ENCODE measurements at places on chromosomes 12 and 14.

DNA sequence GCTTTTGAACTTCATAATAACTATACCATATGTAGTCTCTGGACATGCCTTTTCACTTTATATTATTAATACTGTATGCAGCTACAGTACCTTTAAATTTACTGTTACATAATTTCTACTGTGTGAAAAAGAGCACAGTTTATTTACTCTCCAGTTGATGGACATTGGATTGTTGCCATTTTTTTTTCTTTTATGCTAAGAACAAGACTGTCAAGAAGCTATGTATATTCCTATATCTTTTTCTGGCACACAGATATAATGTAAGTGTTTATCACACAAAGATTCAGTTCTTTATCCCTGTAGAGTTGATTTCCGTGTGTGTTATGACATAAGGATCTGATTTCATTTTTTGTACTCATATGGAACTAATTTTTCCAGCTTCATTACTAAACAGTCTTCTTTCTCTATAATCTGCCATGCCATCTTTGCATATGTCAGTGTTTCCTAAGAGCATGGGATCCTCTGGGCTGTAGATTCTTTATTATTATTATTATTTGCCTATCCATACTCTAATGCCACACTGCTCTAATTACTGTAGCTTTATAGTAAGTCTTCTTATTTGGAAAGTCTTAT lies 593.0 kb upstream of the ATP2B1 start:
- no peak for DNase-seq

DNA sequence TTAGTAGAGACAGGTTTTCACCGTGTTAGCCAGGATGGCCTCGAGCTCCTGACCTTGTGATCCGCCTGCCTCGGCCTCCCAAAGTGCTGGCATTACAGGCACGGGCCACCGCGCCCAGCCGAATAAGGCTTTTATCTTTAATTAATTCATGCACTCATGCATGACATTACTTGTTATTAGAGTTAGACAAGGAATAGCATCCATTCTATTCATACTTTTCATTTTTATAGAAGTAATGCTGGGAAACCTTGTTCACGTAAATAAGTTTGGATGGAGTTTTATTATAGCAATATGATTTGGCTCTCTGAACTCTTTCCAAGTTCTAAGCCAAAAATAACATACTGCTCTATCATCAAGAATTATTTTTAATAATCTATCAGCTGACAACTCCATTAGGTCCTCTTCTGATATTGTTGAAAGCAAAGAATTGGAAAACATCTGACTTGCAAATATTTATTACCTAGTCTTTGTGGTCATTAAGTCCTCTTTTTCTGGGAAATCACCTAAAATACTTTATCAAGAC lies 168.8 kb upstream of the CCND2 start:
- no peak for DNase-seq

- DNase-seq, result no peak
Observed at GRCh38 chr12:124442281-124442680, 125.1 kb downstream of the NCOR2 start.

- no peak for DNase-seq
Observed at GRCh38 chr14:55740649-55740989, 160.6 kb downstream of the KTN1 start.

DNA sequence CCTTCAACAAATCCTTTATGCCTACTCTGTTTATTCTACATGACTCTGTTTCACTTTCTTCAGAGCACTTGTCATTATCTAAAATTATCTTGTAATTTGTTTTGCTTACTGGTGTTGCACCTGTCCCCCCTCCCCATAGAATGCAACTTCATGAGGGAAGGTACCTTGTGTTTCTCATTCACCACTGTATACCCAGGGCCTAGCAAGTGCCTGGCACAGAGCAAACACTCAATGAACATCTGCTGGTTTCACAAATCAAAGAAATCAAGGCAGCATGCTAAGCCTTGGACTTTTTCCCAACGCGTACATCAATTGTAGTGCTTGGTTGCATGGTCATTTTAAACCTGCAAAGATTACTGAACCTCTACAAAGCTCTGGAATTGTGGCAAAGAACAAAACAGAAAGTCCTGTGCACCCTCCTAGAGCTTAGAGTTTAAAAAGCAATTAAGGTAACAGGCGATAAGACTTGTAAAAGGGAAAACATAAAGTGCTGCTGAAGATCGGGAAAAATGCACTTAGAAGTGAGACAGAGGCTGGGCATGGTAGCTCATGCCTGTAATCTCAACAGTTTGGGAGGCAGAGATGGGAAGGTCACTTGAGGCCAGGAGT lies 479.1 kb downstream of the MED13L start:
- DNase-seq, result no peak

DNA sequence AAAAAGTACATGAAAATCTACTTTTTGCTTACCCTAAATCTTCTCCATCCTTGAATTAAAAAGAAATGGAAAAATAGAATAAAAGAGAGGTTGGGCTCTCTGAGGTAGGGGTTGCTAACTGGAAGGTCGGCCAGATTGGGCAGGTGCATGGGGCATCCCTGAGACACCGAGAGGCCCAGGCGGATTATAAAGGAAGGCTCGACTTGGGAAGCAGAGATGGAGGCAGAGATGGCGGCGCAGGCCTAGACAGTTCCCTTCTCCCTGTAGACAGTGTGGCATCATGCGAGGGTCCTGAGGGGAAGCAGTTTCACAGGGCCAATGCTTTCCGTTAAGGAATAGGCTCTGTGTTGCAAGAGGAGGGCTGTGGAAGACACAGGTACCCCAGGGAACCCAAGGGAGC lies 3.7 kb upstream of the KRT74 start:
- DNase-seq, result no peak

- no peak for DNase-seq
Observed at GRCh38 chr12:93378998-93379325, 1.2 kb downstream of the NUDT4 start.

DNA sequence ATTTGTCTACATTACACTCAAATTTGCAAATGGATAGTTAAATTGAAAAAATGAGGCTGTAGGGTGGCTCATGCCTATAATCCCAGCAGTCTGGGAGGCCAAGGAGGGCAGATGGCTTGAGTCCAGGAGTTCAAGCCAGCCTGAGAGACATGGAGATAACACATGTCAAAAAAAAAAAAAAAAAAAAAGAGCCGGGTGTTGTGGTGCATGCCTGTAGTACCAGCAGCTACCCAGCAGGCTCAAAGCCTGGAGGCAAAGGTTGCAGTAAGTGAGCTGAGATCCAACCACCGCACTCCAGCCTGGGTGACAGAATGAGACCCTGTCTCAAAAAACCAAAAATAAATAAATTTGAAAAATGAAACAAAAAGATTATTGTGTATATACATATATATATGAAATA lies 119.9 kb upstream of the MGAT4C start:
- DNase-seq, result no peak

GRCh38 chr14:96055753-96056508 lies 16.8 kb downstream of the C14orf132 start:
- peak; percentile 38 for DNase-seq

- DNase-seq, result no peak
Observed at GRCh38 chr12:107031061-107031460, 44.1 kb upstream of the MTERF2 start.

DNA sequence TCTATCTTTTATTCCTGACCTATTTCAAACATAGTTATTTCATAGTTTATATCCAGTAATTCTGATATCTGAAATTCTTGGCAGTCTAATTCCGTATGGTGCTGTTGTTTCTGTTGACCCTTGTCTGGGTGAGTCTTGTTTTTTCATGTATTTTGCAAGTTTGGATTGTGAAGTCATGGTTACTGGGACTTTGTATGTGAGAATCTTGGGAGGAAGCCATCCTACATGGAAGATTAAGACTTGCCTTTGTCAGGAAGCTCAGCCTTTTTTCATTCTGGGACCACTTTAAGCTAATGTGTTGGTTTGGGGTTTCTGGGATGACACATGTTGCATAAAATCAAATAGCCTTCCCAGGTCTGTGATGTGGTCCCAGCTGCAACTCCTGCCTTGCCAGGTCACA lies 191.6 kb upstream of the E2F7 start:
- no peak for DNase-seq

GRCh38 chr14:94290197-94290596 lies 2.9 kb downstream of the SERPINA10 start:
- no peak for DNase-seq

Data from ecto neural progenitor cell (in vitro differentiated cells).